ENCODE measurements at places on chromosomes 16 and 17.

GRCh38 chr17:7427549-7427948 lies 1.1 kb upstream of the SPEM3 start:
- no peak for DNase-seq

- DNase-seq: no peak
Observed at GRCh38 chr16:88411951-88412576, 29.3 kb downstream of the ZNF469 start.

DNA sequence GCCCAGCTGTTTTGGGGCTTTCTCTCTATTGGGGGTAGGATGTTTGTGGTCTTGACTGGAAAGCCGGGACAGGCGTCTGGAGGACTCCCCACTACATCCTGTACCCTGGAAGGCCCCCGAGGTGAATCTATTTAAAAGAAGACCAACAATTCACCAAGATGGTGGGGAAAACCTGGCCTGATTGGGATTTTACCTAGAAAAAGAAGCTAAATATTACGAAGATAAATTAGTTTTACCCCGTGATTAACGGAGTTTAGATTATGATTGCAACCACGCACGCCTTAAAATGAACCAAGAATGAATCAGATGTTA lies 779 bp upstream of the CCDC102A start:
- DNase-seq: no peak

DNA sequence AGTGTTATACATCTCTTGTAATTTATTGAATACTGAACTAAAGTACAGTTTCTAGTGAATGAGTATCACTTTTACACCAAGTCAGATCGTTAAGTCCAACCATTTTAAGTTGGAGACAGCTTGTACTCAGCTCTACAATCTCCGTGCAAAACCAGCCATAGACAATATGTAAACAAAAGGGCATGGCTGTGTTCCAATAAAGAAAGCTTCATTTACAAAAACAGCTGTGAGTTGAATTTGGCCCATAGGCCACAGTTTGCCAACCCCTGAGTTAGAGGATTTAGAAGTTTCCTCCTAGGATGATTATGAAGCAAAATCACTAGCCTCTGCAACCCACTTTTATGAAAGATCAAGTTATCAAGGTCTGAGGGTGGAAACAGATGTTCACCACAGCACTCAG lies 105.7 kb upstream of the RCVRN start:
- DNase-seq: no peak

GRCh38 chr17:56735842-56736241 lies 97.9 kb downstream of the C17orf67 start:
- DNase-seq: no peak

DNA sequence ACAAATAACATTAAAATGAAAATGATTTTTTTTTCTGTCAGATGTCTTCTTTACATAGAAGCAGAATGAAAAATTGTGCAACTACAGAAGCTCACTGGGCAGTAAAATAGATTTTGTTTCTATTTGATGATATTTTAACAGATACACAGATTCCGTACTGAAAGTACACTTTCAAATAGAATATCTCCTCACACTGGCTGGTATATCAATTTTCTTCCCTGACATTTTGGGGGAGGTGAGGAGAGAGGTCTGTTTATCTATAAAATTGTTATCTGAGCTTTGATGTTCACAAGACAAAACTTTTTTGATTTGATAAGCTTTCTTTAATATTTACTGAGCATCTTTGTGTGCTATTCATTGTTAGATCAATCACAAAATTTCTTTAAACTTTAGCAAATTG lies 124.3 kb upstream of the NACA2 start:
- no peak for DNase-seq

DNA sequence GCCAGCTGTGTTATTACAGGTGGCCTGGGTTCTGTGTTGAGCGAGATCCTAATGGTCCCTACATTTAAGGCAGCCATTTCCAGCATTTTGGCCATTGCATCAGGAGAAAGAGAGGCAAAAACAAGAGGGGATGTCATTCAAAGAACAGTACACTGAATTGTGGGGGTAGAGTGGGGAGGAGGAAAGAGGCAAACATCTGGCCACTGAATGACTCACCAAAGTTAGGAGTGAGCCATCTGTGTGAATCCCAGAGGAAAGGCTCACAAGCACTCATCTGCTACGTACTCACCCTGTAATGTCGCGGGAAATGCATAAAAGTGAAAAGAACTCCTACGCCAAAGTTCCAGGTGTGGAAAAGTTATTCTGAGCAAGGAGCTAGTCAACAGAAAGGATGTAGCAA lies 16.7 kb downstream of the KRABD2 start:
- no peak for DNase-seq

DNA sequence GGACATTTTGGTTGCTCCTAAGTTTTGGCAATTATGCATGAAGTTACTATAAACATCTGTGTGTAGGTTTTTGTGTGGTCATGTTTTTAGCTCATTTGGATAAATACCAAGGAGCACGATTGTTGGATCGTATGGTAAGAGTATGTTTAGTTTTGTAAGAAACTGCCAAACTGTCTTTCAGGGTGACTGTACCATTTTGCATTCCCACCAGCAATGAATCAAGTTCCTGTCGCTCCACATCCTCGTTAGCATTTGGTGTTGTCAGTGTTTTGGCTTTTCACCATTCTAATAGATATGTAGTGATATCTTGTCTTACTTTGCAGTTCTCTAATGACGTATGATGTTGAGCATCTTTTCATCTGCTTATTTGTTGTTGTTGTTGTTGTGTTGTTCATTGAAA lies 20.2 kb downstream of the TENT4B start:
- no peak for DNase-seq

- no peak for DNase-seq
Observed at GRCh38 chr17:50153650-50154575, 3.4 kb upstream of the PPP1R9B start.

DNA sequence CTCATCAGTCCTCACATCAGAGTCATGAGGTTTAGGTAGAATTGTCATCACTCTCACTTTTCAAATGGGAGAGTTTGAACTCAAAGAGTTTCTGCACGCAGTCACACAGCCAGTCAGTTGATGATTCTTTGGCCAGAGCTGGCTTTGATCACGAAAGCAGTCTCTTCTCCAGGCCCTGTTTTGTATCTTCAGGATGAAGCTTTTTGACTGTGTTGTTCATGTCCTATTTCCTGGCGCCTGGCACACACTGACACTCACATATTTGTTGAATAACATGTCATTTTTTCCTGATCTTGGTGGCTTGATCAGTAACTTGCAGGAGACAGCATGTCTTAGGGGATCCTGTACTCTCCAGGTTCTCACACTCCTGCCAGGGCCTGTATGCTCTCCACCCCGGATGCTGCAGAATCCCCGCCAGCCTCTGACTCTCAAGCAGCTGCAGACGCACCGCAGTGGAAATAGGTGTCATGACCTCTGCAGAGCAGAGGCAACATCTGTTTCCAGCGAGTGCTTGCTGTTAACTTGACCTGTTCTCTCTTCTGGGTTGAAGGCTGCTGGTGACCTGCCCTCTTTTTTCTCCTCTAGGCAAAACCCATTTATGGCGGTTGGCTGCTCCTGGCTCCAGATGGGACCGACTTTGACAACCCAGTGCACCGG lies 33.0 kb downstream of the MPRIP start:
- no peak for DNase-seq

DNA sequence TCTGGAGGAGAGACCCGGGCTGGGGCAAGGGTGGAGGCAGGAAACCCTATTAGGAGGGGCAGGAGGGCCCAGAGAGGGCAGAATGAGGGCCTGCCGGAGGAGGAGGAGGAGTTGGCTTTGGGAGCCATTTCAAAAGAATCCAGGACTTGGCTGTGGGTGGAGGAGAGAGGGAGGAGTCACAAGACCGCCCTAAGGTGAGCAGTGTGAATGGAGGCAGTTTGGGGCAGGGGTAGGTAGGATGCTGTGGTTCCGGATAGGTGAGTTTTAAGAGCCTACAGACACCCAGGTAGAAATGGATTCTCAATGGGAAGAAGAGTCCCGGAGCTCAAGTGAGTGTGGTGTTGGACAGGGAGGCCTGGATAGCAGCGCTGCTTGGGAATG lies 80.3 kb downstream of the ARHGAP23 start:
- no peak for DNase-seq
